ENCODE measurements at places on chromosomes 12 and 14. TPM values are rescaled to one million over a fixed set of nuclear protein-coding genes. Genes with fewer than 3 reads are reported as not detected.

The SLCO1A2 gene
- total RNA-seq, result not detected

The DIO2 gene
- 2.0 TPM for total RNA-seq

DNA sequence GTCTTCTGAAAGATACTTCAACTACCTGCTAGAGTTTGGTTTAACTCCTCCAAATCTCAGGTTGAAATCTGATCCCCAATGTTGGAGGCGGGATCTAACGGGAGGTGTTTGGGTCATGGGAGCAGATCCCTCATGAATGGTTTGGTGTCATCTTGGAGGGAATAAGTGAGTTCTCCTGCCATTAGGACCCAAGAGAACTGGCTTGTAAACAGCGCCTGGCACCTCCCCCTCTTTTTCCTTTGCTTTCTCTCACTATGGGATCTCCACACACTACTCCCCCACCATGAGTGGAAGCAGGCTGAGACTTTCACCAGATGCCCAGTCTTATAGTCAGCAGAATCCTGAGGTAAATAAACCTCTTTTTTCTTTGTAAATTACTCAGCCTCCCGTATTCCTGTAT lies 2.5 kb downstream of the CNIH1 start:
- peak; percentile 45 for DNase-seq

GRCh38 chr14:68278576-68279436 lies 459.2 kb downstream of the RAD51B start:
- DNase-seq, result peak; percentile 63

- peak; percentile 21 for DNase-seq
Observed at GRCh38 chr14:90700933-90701776, 115.1 kb downstream of the TTC7B start.

GRCh38 chr12:70031046-70031445 lies 206.0 kb downstream of the MYRFL start:
- DNase-seq, result no peak

DNA sequence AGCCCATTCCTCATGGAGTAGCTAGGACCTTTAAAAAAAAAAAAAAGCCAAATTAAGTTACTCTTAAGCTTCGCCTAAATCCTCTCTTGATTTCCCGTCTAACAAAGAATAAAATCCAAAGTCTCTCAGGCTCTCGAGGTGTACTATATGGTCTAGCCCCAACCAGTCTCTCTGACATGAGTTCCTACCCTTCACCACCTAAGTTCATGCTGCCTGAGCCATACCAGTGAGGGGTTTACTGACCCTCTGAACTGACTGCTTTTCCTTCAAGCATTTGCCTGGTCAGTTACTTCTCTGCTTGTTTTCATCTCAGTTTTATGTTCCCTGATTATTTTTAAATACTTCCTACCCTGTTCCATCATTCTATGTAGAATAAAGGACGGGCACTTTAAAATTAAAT lies 58.2 kb upstream of the KCNMB4 start:
- DNase-seq, result no peak

The BCL2L14 gene
- total RNA-seq, result not detected

DNA sequence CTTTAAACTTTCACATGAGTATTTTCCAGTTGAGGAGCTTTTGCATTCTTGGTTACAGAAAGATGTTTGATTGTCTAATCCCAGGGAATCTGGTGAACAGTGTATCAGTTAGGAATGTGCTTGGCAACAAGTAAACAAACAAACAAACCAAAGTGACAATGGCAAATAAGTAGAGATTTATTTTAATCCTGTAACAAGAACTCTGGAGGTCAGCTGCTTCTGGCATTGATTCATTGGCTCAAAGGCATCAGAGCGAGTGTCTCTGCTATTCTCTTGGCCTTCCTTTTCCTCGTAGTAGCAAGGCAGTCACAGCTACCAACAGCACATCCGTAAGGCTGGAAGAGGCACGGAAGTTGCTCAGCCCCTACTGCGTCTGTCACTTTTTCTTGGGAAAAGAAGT lies 37.2 kb downstream of the CRADD start:
- DNase-seq, result no peak

- DNase-seq, result no peak
Observed at GRCh38 chr12:114919479-114919878, 235.5 kb upstream of the TBX3 start.

DNA sequence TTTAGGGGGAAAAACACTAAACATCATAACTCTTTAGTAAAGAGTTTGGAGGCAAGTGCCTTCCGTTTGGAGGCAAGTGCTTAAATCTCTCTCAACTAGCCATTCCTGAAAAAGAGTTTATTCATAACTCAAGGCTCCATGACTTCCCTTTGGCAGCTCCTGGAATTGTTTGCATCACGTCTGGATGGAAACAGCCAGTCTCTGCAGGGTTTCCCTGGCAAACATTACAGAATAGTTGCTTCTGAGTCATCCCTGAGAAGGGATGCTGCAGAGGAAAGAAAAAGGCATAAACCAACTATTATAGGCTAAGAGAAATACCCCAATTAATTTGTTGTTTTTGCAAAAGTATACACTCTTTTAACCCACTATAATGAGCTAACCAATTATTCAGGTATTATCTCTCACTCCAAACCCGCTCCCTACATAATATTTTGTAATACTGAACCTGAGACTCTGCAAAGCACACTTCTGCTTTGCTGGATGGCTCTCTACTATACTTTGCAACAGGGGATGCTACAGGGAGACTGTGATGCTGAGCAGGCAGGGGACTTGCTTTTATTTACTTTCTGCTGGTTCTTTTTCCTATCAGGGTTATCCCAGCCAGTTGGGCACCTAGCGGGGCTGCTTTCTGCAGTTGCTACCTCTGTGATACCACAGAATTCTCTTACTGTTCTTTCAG lies 497.7 kb downstream of the FUT8 start:
- peak; percentile 48 for DNase-seq

The C1S gene
- total RNA-seq, result 2.1 TPM

DNA sequence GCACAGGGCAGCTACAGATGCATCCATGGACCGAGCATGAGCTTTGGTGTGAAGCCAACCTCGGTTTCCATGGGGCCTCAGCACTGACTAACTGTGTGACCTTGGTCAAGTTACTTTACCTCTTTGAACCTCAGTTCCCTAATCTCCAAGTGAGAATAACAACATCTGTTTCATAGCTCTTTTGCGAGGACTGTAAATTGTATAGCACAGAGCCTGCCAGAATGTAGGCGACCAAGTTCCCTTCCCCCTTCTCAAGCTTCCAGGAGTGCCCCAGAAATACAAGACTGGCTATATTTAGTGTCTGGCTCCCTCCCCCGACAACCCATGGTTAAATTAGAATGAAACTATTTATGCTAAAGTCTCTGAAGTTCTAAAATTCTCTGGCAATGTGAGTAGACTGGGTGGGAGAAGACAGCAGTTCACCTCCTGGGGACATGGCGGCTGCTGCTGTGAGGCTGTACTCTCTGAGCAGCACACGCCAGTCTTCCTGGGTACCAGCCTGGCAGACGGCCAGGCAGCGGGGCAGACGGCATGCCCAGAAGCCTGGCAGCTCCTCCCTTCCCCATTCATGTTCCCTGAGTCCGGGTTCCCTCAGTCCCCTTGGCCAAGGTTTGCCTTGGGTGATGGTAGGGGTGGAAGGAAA lies 22.0 kb upstream of the TMED10 start:
- no peak for DNase-seq

The MYH6 gene
- total RNA-seq, result not detected

The FAM186B gene
- 1.1 TPM for total RNA-seq

GRCh38 chr12:113030875-113031525 lies 25.5 kb upstream of the DTX1 start:
- peak; percentile 86 for DNase-seq

The EPYC gene
- not detected for total RNA-seq

DNA sequence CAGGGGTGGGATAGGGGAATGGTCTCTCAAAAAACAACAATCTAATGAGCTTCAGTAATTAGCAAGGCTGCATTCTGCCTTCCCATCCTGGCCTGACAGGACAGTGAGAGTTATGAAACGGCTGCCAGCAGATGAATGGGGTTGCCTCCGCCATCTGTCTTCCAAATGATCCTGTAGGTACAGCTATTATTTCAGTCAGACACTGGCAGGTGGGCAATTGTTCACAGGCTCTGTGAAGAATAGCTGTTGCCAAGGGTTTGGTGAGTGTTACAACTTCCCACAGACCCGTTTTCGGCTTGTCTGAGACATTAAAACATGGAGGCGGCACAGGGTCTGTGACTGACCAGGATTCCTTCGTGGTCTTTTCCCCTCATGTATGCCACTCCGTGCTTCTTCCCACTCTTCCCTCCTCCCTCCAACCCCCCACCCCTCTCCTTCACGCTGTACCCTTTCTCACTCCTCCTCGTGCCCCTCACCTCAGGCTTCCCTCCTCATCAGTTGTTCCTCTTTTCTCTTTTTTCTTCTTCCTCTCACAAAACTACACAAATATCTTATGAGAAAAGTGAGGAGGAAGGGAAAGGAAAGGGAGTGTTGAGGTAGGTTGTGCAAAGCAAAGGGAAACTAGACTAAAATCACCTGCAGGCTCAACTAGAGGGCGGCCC lies 160.8 kb upstream of the GZMB start:
- DNase-seq, result no peak

DNA sequence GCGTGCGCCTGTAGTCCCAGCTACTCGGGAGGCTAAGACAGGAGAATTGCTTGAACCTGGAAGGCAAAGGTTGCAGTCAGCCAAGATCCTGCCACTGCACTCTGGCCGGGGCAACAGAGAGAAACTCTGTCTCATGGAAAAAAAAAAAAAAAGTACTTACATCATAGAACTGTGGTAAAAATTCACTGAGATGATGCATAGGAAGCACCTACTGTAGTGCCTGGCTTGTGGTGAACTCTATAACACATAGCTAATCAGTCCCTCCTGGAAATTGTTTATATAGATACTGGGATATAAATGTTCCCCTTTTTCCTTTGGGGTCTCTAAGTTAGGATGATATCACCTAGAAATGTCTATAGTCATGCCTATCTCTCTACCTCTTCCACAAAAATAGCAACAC lies 89.7 kb upstream of the CPM start:
- DNase-seq, result no peak

The DPY19L2 gene
- 0.98 TPM for total RNA-seq

- DNase-seq, result no peak
Observed at GRCh38 chr14:65257425-65257824, 155.1 kb upstream of the FUT8 start.

The EFS gene
- 0.23 TPM for total RNA-seq

The CLEC14A gene
- total RNA-seq, result not detected

- DNase-seq, result no peak
Observed at GRCh38 chr12:50947933-50948626, 4.3 kb upstream of the HIGD1C start.

DNA sequence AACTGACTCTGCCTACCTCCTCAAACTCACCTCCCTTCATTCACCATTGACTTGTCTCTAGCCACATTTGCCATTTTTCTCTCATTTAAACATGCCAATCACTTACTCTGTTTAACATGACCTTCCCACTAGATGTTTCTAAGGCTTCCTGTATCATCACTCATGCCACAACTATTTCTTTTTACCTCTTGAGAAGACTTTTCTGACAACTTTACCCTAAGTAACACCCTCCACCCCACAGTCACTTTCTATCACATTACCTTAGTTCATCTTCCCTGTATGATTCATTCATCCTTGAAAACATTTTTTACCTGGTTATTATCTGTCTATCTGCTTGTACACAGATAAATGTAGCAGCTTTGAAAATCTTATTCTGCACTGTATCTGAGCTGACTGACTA lies 19.4 kb downstream of the PLCZ1 start:
- DNase-seq, result peak; percentile 38
